ENCODE measurements at places on chromosomes 3 and 15. TPM values are rescaled to one million over a fixed set of nuclear protein-coding genes. Genes with fewer than 3 reads are reported as not detected.
A peak's percentile ranks its signal among the peaks of the same experiment; 100 is the strongest.

GNAT1 gene
- 0.11 TPM for total RNA-seq

GASK1A gene
- 0.11 TPM for total RNA-seq

DNA sequence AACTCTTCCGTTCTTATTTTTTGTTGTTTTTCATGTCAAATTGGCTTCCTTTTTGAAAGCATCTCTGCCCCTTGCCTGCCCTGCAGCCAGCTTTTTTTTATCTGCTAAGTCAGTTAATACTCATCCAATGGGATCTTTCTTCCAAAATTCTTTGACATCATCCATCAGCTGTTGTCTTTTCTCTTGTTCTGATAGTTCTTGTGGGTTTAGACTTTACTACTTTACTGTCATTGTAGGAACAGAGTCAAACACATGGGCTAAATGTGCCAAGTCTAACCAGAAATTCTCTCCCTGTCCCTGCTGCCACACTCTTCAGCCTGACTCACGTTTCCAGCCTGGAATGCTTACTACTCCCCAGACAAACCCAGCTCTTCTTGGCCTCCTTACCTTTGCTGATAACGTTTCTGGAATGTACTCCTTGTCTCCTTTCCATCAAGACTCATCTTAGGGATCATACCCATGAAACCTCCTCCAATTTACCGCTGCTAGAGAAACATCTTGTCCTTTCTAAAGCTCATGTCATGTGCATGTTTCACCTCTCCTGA, 10.7 kb upstream of the VPS8 start:
- DNase-seq = no peak

GRCh38 chr15:81795899-81796298, 249.9 kb downstream of the MEX3B start:
- no peak for DNase-seq

LRRC2 gene
- total RNA-seq = not detected

MOBP gene
- not detected for total RNA-seq

GRCh38 chr15:78223396-78224022, 10.9 kb downstream of the ACSBG1 start:
- DNase-seq = no peak

PATL2 gene
- 17.8 TPM for total RNA-seq

DNA sequence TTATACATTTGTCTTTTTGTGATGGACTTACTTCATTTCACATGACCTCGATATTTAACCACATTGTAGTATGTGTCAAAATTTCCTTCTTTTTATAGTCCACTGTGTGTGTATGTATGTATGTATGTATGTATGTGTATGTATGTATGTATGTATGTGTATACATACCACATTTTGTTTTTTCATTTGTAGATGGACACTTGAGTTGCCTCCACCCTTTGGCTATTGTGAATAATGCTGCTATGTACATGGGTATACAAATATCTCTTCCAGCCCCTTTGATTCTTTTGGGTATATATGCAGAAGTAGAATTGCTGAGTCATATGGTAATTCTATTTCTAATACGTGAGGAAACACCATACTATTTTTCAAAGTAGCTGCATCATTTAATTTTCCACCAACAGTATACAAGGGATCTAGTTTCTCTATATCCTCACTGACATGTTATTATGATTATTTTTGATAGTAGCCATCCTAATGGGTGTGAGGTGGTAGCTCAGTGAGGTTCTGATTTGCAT, 228.2 kb downstream of the OPA1 start:
- DNase-seq = no peak

- DNase-seq = peak; percentile 93
These were observed 1.3 kb downstream of the ARL6IP5 start for GRCh38 chr3:69085833-69086722.

- no peak for DNase-seq
These were observed 81.7 kb downstream of the ZNF609 start for GRCh38 chr15:64542091-64542490.

GRCh38 chr3:107999215-107999775, 91.5 kb downstream of the CD47 start:
- no peak for DNase-seq

CYP8B1 gene
- total RNA-seq = not detected

GRCh38 chr15:39728845-39729244, 53.8 kb downstream of the FSIP1 start:
- no peak for DNase-seq

PLEKHO2 gene
- total RNA-seq = 10.1 TPM

GRCh38 chr3:129638481-129638880, 32.0 kb upstream of the PLXND1 start:
- DNase-seq = no peak

GRCh38 chr3:83122774-83123350, 1361.4 kb upstream of the GBE1 start:
- DNase-seq = no peak

DNA sequence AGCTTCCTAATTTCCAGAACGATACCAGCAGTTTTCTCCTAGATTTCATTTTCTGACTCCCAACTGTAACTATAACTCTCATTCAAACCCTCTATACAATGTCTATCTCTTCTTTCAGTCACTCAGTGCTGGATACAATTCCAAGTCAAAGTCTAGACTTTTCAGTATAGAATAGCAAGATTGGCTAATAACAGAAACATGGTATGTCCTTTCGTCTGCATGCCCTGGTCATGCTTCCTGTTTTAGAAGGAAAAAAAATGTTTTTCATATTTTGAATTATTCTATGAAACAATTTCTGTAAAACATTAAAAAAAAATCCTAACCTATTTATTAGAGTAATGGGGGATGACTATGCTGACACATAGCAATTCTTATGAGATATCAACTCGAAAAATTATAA, 180.0 kb downstream of the KCNAB1 start:
- no peak for DNase-seq

CADM2 gene
- total RNA-seq = 0.38 TPM

GRCh38 chr3:45205126-45205525, 21.0 kb downstream of the TMEM158 start:
- DNase-seq = no peak

- DNase-seq = no peak
These were observed 132.3 kb downstream of the STAC start for GRCh38 chr3:36512555-36512954.

- DNase-seq = no peak
These were observed 111.8 kb downstream of the SRGAP3 start for GRCh38 chr3:9137676-9138075.

GRCh38 chr3:195129644-195130492, 141.1 kb downstream of the XXYLT1 start:
- peak; percentile 80 for DNase-seq

DNA sequence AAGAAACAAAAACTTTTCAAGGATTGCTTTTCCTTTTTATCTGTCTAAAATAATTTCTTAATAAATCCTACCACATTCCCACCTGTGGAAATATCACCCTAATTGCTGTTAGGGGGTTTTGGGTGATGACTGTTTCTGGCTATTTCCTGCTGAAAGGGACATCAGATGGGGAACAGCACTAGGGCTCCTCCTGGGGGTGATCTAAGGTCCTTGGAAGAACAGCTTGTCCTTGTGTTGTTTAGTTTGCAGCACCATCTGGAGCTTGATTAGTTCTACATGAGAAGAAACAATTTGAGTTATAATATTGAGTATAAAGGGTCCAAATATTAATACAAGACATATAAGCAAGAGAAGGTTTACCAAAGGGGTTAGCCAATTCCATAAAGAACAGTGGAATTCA, 18.7 kb downstream of the OR5H15 start:
- no peak for DNase-seq

GRCh38 chr3:170301405-170301804, 56.1 kb upstream of the SKIL start:
- no peak for DNase-seq

CCR3 gene
- not detected for total RNA-seq

DNA sequence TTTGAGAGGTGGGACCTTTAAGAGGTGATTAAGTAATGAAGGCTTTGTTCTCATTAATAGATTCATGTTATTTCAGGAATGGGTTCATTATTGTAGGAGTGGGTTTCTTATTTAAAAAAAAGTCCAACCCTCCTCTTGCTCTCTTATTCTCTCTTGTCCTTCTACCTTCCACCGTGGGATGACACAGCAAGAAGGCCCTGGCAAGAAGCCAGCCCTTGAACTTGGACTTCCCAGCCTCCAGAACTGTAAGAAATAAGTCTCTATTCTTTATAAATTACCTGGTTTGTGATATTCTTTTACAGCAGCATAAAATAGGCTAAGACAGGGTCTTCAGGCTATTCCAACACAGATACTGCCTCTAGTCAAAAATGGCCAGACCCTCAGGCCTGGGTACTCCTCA, 62.2 kb downstream of the MYLK start:
- no peak for DNase-seq

DNA sequence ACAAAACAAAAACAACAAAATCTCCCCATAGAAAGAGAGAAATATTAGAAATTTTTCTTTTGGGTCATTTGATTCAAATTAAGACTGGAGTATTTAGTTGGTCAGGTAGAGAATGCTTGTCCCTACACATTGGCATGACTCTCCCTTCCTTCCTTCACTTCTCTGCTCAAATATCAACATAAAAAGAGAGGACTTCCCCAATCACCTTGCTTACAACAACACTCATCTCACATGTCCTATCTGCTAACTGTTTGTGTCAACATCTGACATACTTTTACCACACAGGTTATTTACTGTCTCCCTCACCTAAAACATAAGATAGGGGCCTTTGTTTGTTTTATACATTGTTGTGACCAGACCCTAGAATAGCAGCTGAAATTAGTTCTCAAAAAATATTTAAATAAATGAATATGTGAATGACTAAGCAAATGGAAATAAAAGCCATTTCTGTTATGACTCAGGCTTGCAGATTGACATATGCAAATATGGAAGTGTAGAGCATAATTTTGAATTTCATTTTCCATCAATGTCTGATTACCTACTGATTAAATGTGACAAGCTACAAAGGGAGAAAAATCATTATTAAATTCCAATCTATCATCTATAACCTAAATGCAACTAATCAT, 304.8 kb downstream of the CTNNB1 start:
- DNase-seq = no peak

HES1 gene
- total RNA-seq = not detected

FGD5 gene
- not detected for total RNA-seq

GRCh38 chr3:63067999-63068645, 192.9 kb upstream of the CADPS start:
- peak; percentile 12 for DNase-seq

GRCh38 chr3:83438188-83438587, 1520.6 kb upstream of the CADM2 start:
- DNase-seq = no peak

GRCh38 chr3:45562027-45562426, 32.5 kb upstream of the LIMD1 start:
- DNase-seq = no peak

SPRED1 gene
- total RNA-seq = 0.96 TPM

- DNase-seq = no peak
These were observed 249.5 kb upstream of the AZI2 start for GRCh38 chr3:28598165-28598564.

- DNase-seq = no peak
These were observed 181.0 kb downstream of the VPS13C start for GRCh38 chr15:61879219-61879618.

C3orf20 gene
- total RNA-seq = 0.20 TPM

DNA sequence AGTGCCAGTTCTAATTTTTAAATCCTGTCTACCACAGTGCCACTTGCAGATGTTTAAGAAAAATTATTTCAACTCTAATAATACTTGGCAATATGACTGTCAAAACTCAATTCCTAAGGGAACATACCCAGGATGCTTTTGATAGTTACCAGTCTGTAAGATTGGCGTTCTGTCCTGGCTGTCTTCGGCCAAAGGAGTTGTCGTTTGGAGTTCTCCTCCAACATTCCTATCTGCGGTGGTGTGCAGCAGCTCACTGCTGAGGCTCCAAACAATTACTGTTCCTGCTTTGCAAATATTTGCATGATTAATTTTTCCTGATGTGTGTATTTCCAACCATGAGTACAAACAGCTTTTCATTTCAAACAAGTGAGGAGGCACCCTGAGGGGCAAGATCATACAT, 330.8 kb upstream of the DPH6 start:
- no peak for DNase-seq

DNA sequence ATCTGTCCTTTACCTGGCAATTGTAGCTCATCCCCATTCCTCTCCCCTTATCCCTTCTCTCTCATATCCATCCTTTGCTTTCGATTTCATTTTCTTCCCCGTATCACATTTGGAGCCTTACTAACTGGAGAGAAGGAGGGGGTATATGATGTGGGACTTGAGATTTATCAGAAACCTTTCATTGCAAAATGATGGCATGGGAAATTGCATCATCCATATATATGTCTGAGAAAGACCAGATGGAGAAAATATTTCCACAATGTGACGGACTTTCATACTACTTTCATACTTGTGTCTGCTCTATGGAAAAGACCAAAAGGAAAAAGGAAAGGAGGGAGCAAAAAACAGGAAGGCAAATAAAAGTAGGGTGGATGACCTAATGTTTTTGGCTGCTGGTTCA, 675.2 kb downstream of the AGBL1 start:
- no peak for DNase-seq

SYNM gene
- total RNA-seq = 0.69 TPM

- DNase-seq = no peak
These were observed 311.0 kb downstream of the MCTP2 start for GRCh38 chr15:94542391-94542790.

LRTM1 gene
- not detected for total RNA-seq

SCAANT1 gene
- total RNA-seq = not detected

PLIN1 gene
- total RNA-seq = 1.1 TPM

GRCh38 chr3:17116007-17116600, 231.3 kb downstream of the PLCL2 start:
- no peak for DNase-seq

GRCh38 chr3:156539802-156540201, 15.1 kb downstream of the SSR3 start:
- no peak for DNase-seq

DNA sequence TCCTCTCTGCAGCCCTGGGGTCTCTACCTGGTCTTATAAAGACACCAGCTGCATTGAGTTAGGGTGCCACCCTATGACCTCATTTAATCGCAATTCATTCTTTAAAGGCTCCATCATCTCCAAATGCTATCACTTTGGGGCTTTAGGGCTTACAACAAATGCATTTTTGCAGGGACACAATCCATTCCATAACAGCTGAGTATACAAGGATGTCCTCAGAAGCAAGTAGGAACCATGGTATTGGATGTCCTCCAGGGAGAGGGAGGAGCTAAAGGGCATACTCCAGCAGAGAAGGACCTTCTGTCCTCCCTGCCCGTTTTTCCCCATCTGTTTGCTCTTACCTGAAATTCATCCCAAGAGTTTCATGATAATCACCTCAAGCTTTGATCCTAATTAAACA, 30.3 kb downstream of the UMPS start:
- DNase-seq = no peak

- no peak for DNase-seq
These were observed 155.4 kb upstream of the TPM1 start for GRCh38 chr15:62887113-62887570.

GRCh38 chr3:129597087-129597999, 9.1 kb downstream of the PLXND1 start:
- DNase-seq = no peak

DNA sequence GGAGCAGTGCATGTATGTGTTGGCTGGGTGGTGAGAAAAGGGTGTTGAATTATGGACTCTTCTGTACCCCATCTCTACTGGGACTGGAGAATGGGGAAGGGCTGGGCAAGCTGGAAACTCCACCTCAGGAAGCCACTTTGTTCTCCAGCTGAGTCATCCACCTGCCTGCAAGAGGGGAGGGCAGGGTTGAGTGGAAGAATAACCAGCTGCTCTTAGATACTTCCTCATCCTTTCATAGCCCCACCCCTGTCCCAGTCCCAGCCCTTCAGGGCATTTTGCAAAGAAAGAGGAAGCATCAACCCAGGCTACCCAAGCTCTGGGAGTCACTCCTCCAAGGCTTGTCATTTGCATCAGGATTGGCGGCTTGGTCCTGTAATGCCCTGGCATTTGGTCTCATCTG, 33.1 kb downstream of the RAB11A start:
- DNase-seq = no peak

TRIM71 gene
- total RNA-seq = 0.18 TPM
